ENCODE measurements at places on chromosomes 16 and 17. TPM values are rescaled to one million over a fixed set of nuclear protein-coding genes. Genes with fewer than 3 reads are reported as not detected.

C1QL1 gene
- 13.4 TPM for total RNA-seq

DNA sequence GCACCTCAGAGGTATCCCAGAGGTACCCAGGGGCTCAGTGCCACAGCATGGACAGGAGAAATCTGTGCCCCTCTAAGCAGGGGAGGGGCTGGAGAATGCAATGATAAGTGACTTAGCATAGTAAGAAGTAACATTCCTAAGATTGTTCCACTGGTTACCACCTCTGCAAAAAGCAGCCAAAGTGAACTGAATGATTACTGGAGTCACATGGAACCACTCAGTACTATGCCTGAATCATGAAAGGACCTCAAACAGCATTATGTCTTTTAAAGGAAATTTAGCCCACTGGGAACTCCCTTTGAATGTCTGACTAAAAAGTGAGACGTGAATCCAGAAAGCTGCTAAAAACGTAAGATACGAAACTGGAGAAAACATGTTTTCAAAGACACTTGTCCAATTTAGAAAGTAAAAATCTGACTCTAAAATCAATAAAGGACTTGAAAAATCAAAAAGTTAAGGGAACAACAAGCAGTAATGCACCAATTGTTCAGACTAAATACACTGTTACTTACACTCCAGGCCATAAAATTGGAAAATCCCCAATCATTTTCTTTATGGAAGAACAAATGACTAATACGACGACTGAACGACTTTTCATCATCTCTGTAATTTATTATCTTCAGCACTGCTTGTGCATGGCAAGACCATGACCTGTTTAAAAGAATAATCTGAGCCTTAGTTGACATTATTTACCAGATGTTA is 38.6 kb downstream of the LITAFD start:
- H3K27me3 ChIP-seq = no peaks in the 10 kb centered on the region
- no peaks in the 10 kb centered on the region for H3K4me1 ChIP-seq
- peaks cover 76% of the 10 kb centered on the region for H3K36me3 ChIP-seq

DNA sequence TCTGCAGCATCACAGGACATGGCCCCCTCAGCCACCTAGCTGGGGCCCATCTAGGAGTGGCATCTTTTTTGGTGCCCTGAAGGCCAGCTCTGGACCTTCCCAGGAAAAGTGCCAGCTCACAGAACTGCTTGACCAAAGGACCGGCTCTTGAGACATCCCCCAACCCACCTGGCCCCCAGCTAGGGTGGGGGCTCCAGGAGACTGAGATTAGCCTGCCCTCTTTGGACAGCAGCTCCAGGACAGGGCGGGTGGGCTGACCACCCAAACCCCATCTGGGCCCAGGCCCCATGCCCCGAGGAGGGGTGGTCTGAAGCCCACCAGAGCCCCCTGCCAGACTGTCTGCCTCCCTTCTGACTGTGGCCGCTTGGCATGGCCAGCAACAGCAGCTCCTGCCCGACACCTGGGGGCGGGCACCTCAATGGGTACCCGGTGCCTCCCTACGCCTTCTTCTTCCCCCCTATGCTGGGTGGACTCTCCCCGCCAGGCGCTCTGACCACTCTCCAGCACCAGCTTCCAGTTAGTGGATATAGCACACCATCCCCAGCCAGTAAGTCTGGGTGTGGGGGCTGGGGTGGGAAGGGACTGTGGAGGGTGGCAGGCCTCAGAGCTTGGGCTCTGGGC is 22.0 kb downstream of the RARA start:
- H3K27ac ChIP-seq = no peak overlapping the region
- DNase-seq = no peak
- no peak overlapping the region for H3K4me3 ChIP-seq
- peaks cover 5% of the 10 kb centered on the region for H3K27me3 ChIP-seq
- peaks cover 8% of the 10 kb centered on the region for H3K36me3 ChIP-seq
- H3K4me1 ChIP-seq = peaks cover 14% of the 10 kb centered on the region

DNA sequence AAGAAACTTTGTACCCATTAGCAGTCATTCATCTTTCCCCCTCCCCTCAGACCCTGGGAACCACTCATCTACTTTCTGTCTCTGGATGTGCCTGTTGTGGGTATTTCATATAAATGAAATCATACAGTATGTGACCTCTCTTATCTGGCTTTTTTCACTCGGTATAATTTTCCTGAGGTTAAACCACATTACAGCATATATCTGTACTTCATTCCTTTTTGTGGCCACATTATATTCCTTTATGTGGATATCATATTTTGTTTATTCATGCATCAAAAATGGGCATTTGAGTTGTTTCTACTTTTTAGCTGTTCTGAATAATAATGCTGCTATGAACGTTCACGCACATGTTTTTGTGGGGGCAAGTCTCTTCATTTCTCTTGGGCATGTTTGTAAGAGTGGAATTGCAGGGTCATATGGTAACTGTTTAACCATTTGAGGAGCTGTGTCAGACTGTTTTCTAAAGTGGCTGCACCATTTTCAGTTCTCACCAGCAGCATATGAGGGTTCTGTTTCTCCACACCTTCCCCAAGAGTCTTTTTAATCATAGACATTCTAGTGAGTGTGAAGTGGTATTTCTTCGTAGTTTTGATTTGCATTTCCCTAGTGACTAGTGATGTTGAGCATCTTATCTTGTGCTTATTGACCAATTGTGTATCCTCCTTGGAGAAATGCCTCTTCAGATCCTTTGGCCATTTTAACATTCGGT is 3.8 kb downstream of the SNX29 start:
- H3K27me3 ChIP-seq = no peaks in the 10 kb centered on the region
- no peak overlapping the region for H3K27ac ChIP-seq
- H3K36me3 ChIP-seq = no peaks in the 10 kb centered on the region
- DNase-seq = no peak
- peaks cover 21% of the 10 kb centered on the region for H3K4me1 ChIP-seq

DNA sequence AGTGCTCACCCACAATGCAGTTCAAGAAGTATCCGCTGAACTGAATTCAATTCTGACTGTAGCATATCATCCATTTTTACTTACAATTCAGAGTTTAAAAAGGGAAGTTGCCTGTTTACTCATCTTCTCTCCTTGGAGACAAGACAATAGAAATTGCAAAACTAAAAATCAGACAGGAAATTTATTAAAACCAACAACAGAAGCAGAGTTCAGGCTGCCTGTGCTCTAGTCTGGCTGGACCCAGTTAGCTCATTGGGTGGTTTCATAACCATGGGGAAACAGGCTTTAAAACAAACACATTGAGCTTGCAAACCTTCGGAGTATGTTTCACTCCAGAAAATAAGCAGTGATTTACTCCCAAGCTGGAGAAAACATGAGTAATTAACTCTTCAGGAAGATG is 321.4 kb downstream of the GRIN2A start:
- no peak overlapping the region for H3K27ac ChIP-seq
- H3K27me3 ChIP-seq = no peaks in the 10 kb centered on the region
- H3K4me3 ChIP-seq = no peak overlapping the region
- H3K36me3 ChIP-seq = no peaks in the 10 kb centered on the region
- no peak for DNase-seq
- peaks cover 4% of the 10 kb centered on the region for H3K4me1 ChIP-seq
